ENCODE measurements at places on chromosomes 2 and 18.

GRCh38 chr2:199596549-199596948, 138.8 kb upstream of the SATB2 start:
- no peak for DNase-seq

DNA sequence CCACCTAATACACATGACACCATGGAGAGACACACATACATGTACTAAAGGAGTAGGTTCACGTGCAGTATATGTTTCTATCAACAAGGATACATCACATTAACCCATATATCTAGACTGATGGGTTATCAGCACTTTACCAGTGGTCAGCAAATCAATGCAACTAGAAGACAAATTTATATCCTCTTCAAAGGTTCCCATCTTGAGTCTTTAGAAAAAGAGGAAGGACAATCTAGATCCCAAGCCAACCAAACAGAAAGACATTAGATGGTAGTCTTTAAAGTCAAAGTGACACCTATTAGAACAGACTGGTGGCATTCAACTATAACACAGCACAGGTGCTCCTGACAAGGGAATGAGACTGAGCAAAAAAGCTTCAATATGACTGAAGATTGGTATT, 13.8 kb upstream of the SERTAD2 start:
- no peak for DNase-seq

- DNase-seq = no peak
Measured at GRCh38 chr2:85743304-85743978, 10.3 kb upstream of the ATOH8 start.

- no peak for DNase-seq
Measured at GRCh38 chr2:136487421-136487820, 277.9 kb upstream of the THSD7B start.

DNA sequence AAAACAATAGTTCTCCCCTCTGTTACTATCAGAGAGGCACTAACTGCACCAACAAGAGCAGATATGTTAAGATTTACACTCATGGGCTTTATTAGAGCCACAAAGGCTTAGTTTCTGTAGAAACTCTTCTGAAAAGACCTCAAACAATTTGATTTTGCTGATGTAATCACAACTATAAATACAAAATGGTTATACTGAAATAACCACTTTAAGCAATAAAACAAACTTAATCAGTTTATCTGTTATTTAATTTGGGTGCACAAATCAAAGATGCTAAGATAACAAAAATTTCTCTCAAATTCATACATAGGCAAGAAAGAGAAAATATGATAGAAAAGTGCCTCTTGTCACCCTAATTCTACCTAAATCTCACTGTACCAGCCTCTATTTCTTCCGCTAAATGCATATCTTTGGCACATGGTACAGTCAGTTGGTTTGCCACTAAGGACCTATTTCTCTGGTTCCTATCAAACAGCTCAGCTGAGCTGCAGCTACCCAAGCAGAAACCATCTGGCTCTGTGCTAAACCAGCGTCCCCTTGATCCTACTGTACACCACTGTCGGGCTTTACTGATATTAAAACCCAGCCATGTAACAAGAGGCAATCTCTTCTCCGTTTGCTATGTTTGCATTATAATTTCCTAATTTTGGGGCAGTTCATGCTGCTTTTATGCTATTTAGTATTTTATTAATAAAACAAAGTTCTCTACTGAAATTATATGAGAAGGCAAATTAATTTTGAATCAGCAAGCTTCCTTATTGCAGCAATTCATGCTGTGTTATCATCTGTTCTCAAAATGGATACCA, 60.1 kb downstream of the CWC22 start:
- DNase-seq = no peak

DNA sequence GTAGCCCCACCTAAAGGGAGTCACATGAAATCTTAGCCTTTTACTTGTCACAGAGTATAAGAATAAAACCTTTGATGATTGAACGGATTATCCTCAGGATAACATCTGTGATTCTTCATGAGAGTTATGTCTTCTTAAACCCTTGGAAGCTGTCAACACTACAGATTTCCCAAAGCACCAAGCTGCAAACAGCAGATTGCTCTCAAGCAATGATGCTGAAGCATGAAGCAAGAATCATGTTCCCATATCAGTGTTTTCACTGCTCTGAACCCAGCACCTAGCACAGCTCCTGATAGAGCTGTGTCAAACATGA, 47.6 kb upstream of the CELF4 start:
- no peak for DNase-seq

DNA sequence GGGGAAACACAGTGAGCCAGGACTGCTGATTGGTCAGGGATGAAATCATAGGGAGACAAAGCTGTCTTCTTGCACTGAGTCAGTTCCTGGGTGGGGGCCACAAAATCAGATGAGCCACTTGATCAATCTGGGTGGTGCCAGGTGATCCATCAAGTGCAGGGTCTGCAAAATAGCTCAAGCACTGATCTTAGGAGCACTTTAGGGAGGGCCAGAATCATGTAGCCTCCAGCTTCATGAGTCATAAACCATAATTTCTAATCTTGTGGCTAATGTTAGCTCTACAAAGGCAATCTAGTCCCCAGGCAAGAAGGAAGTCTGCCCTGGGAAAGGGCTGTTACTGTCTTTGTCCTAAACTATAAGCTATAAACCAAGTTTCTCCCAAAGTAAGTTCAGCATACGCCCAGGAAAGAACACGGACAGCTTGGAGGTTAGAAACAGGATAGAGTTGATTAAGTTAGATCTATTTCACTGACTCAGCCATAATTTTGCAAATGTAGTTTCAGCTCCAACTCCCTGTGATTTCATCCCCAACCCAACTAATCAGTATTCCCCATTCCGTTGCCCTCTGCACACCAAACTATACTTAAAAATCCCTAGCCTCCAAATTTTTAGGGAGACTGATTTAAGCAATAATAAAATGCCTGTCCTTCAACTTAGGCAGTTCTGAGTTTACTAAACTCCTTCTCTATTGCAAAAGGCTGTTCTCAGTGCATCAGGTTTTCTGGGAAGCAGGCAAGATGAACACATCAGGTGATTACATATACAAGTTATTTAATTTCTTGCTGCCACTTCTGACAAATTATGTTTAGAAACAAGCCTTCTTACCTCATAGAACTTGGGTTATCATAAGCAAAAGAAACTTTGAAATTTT, 226.9 kb upstream of the SPOPL start:
- DNase-seq = no peak

DNA sequence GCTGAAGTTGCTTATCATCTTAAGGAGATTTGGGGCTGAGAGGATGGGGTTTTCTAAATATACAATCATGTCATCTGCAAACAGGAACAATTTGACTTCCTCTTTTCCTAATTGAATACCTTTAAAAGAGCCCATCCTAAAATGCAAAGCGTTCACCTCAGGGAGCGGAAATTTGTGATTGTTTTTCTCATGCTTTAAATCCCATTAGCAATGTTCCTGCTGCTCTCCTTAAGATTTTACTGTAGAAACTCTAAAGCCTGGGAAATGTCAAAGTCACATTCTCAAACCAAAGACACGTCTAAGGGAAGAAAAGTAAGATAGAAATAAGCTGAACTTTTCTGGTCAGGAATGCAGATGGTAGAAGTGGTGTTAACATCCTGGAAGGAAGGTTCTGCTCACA, 285.8 kb upstream of the MAP2 start:
- no peak for DNase-seq

- DNase-seq = no peak
Measured at GRCh38 chr2:104863146-104863467, 9.2 kb downstream of the POU3F3 start.

GRCh38 chr2:68237976-68238580, 14.3 kb downstream of the PPP3R1 start:
- DNase-seq = no peak

- no peak for DNase-seq
Measured at GRCh38 chr18:14189858-14190257, 57.6 kb upstream of the ZNF519 start.

- no peak for DNase-seq
Measured at GRCh38 chr2:130391872-130392670, 36.2 kb downstream of the PTPN18 start.

DNA sequence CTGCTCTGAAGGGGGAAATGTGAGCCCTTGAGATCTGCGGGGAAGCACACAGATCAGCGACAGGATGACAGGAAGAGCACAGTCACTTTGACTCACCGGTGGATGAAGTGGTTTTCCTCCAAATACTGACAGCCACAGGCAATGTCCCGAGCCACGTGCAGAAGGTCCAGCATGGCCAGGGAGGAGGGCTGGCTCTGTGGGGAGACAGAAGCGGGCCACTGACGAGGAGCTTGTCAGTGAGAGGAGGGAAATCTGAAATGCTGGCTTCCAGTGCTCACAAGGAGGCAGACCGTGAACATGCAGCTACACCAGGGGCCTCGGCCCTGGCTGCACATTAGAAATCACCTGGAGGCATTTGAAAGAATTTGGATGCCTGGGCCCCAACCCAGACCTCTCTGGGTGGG, 98.7 kb downstream of the CLIP4 start:
- no peak for DNase-seq

- no peak for DNase-seq
Measured at GRCh38 chr2:220046507-220046906, 419.1 kb downstream of the SLC4A3 start.

DNA sequence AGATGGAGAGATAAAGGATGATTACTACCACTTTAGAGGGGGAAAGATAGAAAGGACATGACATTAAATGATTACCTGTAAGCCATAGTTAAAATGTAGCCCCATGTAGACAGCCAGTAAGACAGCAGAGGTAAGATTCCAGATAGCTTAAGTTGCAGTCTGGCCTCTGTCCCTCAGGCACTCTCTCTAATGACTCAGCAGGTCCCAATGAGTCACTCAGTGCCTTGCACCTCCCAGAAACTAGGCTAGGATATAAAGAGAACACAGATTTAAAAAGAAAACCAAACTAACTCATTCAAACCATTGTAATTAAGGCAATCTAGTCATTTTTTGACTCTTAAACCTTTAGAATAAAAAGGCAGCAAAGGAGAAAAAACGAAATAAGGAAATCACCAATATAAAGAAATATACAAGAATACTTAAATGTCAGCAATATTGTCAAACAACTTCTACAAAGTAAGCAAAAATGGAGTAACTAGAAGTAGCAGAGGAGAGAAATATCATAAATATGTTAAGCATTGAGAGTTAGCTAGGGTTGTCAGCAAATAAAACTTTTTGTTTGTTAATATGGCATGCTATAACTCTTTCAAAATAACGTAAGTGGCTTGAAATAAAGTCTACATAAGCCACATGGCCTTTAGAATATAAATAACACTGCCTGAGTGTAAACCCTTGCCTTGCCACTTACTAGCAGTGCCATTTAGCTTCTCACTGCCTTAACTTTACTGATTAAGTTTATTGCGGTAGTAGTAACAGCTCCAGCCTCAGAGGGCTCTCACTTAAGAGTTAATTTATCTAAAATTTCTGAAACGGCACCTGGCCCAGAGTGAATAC, 48.5 kb downstream of the SOCS6 start:
- DNase-seq = no peak

DNA sequence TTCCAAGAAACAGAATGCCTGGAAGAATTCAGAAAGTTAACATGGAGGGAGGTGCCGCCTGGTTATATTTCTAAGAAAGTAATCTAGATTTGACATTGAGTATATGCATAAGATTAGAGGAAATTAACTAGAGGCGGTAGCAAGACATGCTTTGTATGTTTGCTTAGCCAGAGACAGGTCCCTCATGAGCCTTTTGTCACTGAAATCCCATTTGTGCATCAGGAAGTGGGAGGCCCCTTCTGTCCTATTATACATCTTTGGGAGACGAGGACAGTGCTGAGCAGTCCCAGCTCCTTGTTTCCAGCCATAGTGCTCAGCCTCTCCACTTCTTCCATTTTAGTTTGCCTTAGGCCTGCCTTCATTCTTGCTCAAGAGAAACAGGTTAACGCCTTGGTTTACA, 115.4 kb upstream of the LHCGR start:
- DNase-seq = no peak

- DNase-seq = no peak
Measured at GRCh38 chr18:76376225-76376624, 118.8 kb downstream of the ZNF516 start.

DNA sequence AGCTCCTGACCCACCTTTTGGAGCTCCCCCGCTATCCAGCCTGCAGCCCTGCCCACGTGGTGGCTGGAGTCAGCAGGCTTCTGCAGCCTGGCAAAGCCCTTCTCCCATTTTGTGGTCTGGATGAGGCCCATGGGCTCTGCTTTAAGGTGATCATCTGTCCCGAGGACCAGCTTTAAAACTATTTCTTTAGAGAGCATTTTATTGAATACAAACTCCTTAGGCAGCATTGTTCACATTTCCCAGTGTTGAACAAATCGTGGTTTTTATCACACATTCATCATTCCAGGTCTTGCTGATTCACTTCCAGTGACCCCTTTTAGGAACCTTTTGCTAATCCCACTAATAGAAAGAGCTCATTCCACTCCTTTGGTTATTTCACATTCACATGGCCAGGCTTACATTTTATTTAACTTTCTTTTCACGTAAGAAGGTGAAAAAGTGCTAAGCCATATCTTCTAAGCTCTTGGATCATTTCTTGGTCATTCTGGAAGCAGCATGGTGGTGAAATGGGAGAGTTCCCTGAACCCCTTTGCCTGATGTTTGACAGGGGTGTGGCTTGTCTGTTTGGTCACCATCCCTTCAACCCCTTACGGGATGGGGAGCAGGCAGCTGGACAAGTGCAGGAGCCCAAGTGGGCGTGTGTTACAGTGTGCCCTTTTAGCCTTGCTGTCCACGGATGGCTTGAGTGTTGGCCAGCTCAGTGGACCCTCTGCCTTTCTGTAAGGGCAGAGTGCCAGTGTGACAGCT, 80.4 kb upstream of the RAPGEF4 start:
- no peak for DNase-seq

GRCh38 chr2:48247206-48247605, 282.7 kb upstream of the STON1 start:
- no peak for DNase-seq

DNA sequence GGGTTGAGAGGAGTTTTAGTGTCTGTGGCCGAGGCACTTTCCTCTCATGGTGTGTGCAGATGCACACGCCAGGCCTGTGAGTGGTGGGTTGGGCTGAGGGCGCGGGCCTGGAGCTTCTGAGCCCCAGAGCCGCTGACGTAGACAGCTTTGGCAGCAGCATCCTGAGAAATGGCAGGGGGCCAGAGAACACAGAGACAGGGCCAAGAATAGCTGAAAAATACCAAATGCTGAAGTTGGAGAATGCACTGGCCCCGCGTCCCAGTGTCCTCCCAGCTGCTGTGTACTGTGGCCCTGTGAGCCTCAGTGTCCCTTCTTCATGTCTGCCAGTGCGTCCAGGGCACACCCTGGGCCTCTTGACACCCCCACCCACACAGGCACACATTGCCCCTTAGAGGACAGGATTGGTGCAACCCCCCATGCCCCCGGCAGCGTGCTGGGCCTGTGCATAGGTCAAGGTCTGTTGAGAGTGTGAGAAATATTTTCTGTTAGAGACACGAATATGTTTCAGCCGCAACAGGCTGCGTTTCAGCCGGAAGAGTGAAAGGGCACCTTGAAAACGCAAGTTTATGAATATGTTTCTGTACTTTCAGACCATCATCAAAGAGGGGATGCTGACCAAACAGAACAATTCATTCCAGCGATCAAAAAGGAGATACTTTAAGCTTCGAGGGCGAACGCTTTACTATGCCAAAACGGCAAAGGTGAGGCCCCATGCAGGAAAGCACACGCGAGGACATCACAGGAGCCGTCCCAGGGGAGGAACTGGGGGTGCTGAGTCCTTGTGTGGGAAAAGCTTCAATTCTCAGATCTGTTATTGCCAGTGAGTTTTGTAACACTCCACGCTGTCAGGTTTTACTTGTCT, 33.6 kb downstream of the DGKD start:
- no peak for DNase-seq

GRCh38 chr2:201621293-201621999, 21.9 kb downstream of the TMEM237 start:
- DNase-seq = no peak

All from neural crest cell (in vitro differentiated cells).